ENCODE measurements at places on chromosomes 7 and 10. TPM values are rescaled to one million over a fixed set of nuclear protein-coding genes. Genes with fewer than 3 reads are reported as not detected.

The AHCYL2 gene
- total RNA-seq, result 30.1 TPM

The PTPN20 gene
- total RNA-seq, result 5.6 TPM

The P4HA1 gene
- 157 TPM for total RNA-seq

The NEURL1 gene
- not detected for total RNA-seq

The GJD4 gene
- total RNA-seq, result 0.08 TPM

The SORBS1 gene
- 37.0 TPM for total RNA-seq

The MICALL2 gene
- total RNA-seq, result 2.4 TPM

The NDUFA5 gene
- total RNA-seq, result 118 TPM

The PRLHR gene
- not detected for total RNA-seq

The CAMK1D gene
- 0.37 TPM for total RNA-seq

The MYL10 gene
- 1.1 TPM for total RNA-seq

The PANK1 gene
- total RNA-seq, result 2.4 TPM

The NME8 gene
- not detected for total RNA-seq

The ATP6V0A4 gene
- total RNA-seq, result 269 TPM

The NYAP1 gene
- total RNA-seq, result 0.53 TPM

The HOXA6 gene
- total RNA-seq, result 1.5 TPM

The ZNHIT1 gene
- total RNA-seq, result 211 TPM

The RAB19 gene
- total RNA-seq, result not detected

The SAMD9L gene
- 2.4 TPM for total RNA-seq

The FGF8 gene
- total RNA-seq, result not detected

The SFTPA1 gene
- not detected for total RNA-seq

The NDUFB2 gene
- 230 TPM for total RNA-seq

The RSPH10B2 gene
- total RNA-seq, result 0.11 TPM

The EBF3 gene
- 23.6 TPM for total RNA-seq

The HOXA11 gene
- total RNA-seq, result 0.16 TPM

The CDHR1 gene
- not detected for total RNA-seq

The GRID1 gene
- total RNA-seq, result 0.64 TPM

The MNX1 gene
- 0.56 TPM for total RNA-seq

The COBL gene
- 9.2 TPM for total RNA-seq

The UCMA gene
- total RNA-seq, result not detected

The MBLAC1 gene
- total RNA-seq, result 4.1 TPM

The LRRC18 gene
- not detected for total RNA-seq

The GARIN1A gene
- 0.21 TPM for total RNA-seq

The DLG5 gene
- total RNA-seq, result 5.3 TPM

The LBX1 gene
- not detected for total RNA-seq

The ASZ1 gene
- total RNA-seq, result 1.0 TPM

The LYZL2 gene
- total RNA-seq, result not detected

The CALD1 gene
- 182 TPM for total RNA-seq

The IGFBP3 gene
- total RNA-seq, result 46.4 TPM

The STAG3 gene
- 3.4 TPM for total RNA-seq

The TMEM273 gene
- total RNA-seq, result not detected

The RALA gene
- 20.3 TPM for total RNA-seq

The ATG9B gene
- 0.13 TPM for total RNA-seq
